Hindlimb muscle (tissue), 1 donor: ENCODE measurements at places on chromosomes 1 and 21. TPM values are rescaled to one million over a fixed set of nuclear protein-coding genes. Genes with fewer than 3 reads are reported as not detected.
A peak's percentile ranks its signal among the peaks of the same experiment; 100 is the strongest.

CD52 gene
- 2.2 TPM for polyA plus RNA-seq

ACTA1 gene
- 13,723 TPM for polyA plus RNA-seq

SGIP1 gene
- polyA plus RNA-seq = 2.0 TPM

DNA sequence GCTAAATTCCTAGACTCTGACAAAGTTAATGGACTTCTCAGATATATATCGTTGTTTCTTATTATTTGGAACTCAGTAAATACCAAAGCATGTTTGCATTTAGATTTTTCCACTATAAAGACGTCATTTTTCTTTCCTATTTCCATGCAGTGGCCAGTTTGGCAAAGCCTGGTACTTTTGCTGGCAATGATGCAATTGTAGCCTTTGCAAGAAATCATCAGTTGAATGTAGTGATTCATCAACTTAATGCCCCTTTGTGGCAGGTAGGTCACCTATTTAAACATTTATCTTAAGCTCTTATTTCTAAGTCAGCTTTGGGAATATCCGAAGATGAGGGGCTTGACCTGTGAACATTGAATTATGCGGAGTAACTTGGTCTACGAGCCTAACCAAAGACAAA is 12.0 kb downstream of the OTUD3 start:
- DNase-seq = no peak

DNA sequence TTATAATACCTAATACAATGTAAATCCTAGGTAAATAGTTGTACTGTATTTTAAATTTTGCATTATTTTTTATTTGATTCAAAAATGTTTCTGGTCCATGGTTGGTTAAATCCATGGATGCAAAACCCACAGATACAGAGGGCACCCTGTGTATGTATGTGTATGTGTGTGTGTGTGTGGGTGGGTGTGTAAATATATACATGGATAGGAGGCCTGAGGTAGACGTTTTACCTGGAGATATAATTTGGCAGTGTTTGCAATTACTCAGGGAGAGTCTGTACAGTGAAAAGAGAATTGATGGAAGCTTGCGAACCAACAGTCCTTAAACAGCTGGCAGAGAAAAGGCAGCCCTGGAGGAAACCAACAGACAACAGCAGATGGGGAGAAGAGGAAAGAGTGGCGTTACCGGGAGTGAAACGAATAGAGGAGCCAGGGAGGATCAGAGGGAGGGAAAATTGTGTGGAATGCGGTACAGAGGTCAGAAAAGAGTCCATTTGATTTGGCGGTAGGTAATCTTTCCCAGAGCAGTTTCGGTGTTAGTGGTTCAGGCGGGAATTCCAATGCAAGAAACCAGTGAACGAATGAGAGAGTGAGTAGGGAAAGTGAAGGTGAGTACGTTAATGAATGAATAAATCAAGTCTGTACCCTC is 47.9 kb upstream of the NBL1 start:
- peak; percentile 36 for DNase-seq

- DNase-seq = no peak
Measured at GRCh38 chr1:42877380-42877779, 31.0 kb downstream of the ZNF691 start.

GRCh38 chr1:31515056-31515775 is 61.1 kb upstream of the TINAGL1 start:
- DNase-seq = no peak
